ENCODE measurements at places on chromosomes 4 and X. TPM values are rescaled to one million over a fixed set of nuclear protein-coding genes. Genes with fewer than 3 reads are reported as not detected.

- no peaks in the 10 kb centered on the region for H3K27me3 ChIP-seq
- no peak overlapping the region for H3K4me3 ChIP-seq
- H3K36me3 ChIP-seq: no peaks in the 10 kb centered on the region
- H3K4me1 ChIP-seq: no peaks in the 10 kb centered on the region
- no peak overlapping the region for H3K27ac ChIP-seq
These were observed 243.0 kb upstream of the TEX13A start for GRCh38 chrX:105463473-105463872.

GRCh38 chr4:75671802-75672421 is 1.3 kb downstream of the G3BP2 start:
- H3K27me3 ChIP-seq: no peaks in the 10 kb centered on the region
- H3K4me3 ChIP-seq: peak overlapping the region; percentile 90
- H3K4me1 ChIP-seq: peaks cover 11% of the 10 kb centered on the region
- DNase-seq: no peak
- peak overlapping the region; percentile 84 for H3K27ac ChIP-seq

- no peaks in the 10 kb centered on the region for H3K27me3 ChIP-seq
- H3K36me3 ChIP-seq: no peaks in the 10 kb centered on the region
- H3K4me3 ChIP-seq: no peak overlapping the region
- DNase-seq: no peak
- no peaks in the 10 kb centered on the region for H3K4me1 ChIP-seq
These were observed 11.1 kb upstream of the MAB21L2 start for GRCh38 chr4:150570862-150571261.

The MAGED4B gene
- total RNA-seq: 28.9 TPM

The DOK7 gene
- 10.4 TPM for total RNA-seq
